ENCODE measurements at places on chromosomes 7 and 10.

DNA sequence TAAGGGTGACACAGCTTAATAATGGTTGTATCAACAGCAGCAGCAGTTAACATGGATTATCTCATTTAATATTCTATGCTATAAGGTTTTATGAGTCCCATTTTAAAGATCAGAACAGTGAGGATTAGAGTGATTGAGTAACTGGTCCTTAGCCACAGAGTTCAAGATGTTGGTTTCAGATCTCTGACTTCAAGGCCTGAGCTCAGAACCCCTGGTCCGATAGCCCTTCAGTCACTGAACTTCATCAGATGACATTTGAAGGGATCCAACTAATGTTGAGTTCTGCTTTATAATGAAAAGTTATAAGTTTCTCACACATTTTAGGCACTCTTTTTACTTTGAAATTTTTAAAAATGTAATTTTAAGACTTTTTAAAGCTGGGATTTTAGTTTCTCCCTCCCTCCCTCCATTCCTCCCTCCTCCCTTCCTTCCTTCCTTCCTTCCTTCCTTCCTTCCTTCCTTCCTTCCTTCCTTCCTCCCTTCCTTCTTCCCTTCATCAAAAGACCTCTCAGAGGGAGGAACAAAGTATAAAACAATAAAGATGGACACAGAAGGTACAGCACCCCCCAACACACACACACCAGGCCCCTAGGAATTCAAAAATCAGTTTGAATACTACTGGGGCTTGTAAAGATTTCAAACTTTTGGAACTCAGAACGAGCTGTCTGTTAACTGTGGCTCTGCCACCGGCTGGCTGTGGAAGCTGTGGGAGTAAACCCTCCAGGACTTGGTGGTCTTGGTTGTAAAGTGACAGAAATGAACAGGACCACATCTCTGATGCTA is 206.9 kb upstream of the AGK start:
- DNase-seq, result no peak

DNA sequence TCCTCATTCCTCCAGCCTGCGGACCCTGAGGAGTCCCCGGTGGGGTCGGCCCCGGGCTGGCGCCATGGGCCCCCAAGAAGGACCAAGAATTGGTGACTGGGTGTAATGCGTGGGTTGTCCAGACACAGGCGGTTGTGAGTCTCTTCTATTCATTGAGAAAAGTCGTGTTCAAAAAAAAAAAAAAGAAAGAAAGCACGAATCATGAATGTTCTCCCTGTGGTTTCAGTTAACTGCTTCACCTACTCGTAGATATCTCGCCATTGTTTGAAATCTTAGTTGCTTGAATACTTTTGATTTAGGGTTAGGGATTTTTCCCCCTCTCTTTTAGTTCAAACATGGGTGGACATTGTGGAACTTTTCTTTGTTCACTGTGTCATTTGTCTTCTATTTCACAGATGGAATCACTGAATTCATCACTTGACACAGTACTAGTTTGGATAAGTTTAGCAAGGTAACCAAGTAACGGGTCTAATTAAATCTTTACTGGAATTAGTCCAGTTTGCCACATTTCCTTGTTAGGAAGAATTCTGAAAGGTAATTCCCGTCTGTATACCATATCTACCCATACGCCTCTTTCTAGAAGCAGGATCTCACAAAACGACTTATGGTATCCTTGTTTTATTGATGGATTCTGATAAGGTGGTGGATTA is 775 bp downstream of the STARD3NL start:
- DNase-seq, result no peak

- DNase-seq, result no peak
These were observed 149.5 kb upstream of the MINDY3 start for GRCh38 chr10:16009785-16010184.

GRCh38 chr10:114724716-114725106 is 66.6 kb upstream of the ABLIM1 start:
- no peak for DNase-seq

DNA sequence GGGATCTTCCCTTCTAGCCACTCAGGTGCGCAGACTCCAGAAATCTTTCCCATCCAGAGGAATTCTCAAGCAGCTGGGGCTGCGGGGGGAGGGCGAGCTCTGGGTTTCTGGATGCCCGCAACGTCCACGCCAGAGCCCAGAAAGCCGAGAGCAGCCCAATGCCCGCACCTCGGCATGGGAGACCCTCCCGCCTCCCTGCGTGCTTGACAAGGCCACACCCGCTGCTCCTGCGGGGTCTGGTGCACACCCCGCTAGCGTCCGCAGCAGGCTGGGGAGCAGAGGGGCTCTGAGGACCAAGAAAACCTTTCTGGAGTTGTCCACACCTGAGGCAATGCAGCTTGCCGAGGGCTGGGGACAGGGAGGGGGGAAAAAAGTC is 66.2 kb downstream of the SLC29A4 start:
- no peak for DNase-seq

GRCh38 chr10:10798102-10798863 is 219.4 kb upstream of the CELF2 start:
- no peak for DNase-seq

- no peak for DNase-seq
These were observed 346.8 kb upstream of the ETV1 start for GRCh38 chr7:14336256-14336655.

DNA sequence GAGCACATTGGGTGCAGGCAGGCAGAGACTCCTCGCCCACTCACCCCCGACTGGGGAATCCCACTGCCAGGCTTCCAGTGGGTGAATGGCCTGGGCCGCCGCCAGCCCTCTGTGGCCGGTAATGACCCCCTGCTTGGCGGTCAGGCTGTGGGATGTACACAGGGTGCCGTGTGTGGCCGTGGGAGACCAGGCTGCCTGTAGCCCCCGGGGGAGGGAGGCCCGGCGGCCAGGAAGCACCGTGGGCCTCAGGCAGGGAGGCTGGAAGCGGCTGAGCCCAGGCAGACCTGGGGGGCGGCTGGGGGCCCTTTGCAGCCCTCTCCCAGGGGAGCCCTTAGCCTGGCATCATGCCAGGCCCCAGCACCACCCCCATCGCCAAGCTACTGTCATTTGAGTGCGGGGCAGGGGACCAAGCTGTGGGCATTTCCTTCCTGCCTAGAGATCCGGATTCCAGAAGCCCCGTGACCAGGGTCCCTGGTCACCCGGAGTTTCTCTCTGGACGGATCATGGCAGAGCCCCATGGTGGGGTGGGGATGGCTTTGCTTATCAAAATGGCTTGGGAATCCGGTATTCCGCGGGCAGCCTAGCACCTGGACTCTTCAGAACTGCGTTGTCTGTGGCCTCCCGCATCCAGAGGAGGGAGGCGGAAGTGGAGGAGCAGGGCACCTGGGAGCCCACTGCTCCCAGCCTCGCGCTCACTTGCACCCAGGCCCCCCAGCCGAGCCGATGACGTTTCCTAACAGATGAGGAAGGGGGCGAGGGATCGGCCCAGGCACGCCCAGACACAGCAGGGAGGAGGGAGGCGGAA is 1.1 kb downstream of the TTYH3 start:
- DNase-seq, result no peak

DNA sequence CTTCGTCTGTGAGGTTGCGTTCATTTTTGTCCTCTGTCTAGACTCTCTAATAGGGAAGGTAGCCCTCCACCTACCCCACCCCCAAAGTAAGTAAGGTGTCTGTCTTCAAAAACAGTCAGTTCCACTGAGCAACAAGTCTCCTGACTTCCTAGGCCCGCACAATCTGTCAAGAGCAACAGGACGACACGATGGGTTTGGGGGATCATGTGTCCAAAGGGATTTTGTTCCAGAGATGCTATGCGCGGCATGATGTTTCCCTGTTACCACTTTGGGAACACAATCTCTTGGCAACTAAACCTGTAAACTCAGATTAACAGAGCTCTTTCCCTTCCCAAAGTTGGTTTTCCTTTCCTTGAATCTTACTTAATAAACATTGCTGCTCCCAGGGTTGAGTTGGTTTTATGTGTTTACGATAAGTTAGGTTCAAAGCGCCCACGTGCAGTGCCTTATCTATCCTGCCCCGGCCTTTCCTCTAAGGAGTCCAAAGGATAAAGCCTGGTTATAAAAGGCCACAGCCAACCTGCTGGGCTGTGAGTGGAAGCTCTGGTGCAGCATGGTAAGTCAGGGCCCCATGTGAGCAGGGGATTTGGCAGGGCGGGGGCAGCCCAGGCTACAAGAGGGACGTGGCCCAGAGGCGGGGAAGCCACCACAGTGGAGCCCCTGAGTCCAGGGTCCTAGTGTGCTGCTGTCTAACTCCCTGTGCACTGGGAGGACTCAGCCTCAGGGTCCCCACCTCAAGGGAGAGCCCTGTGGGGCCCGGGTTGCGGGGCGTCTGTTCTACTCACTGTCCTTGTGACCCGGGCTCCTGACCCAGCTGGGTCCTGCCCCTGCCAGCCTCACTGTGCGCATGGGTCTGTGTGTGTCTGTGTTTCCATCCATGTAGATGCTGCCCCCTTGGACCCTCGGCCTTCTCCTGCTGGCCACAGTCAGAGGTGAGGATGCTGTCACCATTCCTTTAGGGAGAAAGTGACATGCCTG is at the start of gene PNLIPRP2:
TSS of gene PNLIPRP2 (plus strand) at position 531 of the 978 bp plus-strand sequence.
- no peak for DNase-seq

- DNase-seq, result no peak
These were observed 940.7 kb downstream of the NRG3 start for GRCh38 chr10:82815680-82816079.

GRCh38 chr7:71191771-71192170 is 59.8 kb downstream of the GALNT17 start:
- DNase-seq, result no peak

All from stimulated activated CD8-positive, alpha-beta memory T cell treated with anti-CD3 and anti-CD28 coated beads, Interleukin-4, amount 100 ng/mL, for 1 hour (primary cell).